ENCODE measurements at places on chromosomes 2 and 18.

GRCh38 chr2:112579241-112579640 lies 5.2 kb upstream of the CHCHD5 start:
- no peak for DNase-seq

DNA sequence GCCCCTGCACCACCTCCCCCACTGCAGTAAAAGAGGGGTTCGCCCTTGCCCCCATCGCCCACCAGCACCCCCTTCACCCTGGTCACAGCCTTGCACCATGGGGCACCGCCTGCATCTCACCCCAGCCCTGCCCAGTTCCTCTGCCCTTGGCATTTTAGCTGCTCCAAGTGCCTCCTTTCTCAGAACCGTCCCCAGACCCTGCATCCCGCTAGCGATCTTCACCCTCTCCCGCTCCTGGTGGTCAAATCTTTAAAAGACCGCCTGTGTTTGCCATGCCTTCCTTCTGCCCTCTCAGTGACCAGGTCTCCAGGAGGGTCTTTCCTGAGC lies 114.7 kb upstream of the OTOS start:
- DNase-seq, result no peak

DNA sequence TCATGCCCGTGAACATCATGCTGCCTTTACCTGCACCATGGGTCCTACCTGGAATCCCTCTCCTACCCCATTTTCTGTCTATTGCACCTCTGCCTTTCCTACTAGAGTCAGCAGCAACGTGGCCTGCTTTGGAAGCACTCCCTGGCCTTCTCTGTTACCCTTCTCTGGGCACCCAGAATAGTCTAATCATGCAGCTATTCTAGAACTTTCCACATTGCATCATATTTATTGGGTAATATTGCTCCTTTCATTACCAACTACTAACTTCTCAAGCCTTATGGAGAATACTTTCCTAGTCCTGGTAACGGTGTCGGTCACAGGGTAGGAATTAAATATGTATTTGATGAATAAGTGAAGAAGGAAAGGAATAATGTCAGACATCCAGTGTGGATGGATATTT lies 33.3 kb upstream of the CREG2 start:
- DNase-seq, result no peak

DNA sequence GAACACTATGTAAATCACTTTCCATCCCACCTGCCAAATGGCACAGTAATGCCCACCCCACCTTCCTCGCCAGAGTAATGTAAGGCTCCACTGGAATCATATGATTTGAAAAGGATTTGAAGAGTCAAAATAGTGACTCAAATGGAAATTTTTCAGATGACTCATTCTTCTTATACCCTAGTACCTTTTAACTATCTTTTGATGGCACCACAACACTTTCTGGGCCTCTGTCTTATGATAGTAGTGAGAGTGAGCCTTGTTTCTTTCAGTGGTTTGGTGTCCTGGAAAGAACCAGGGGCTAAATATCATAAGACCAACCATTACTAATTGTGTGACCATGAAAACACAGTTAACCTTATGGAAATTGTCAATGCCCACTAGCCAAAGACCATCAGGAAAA lies 235.4 kb upstream of the SLC14A2 start:
- no peak for DNase-seq

GRCh38 chr2:109260886-109261700 lies 132.1 kb downstream of the SH3RF3 start:
- DNase-seq, result no peak

- DNase-seq, result no peak
Measured at GRCh38 chr2:38122344-38122743, 46.4 kb upstream of the CYP1B1 start.

GRCh38 chr2:238881353-238882081 lies 33.6 kb downstream of the TWIST2 start:
- no peak for DNase-seq

GRCh38 chr2:172969166-172969565 lies 106.5 kb upstream of the MAP3K20 start:
- DNase-seq, result no peak

Measured in cortex of kidney (tissue), 1 donor.